NCI-H187 treated with DMSO at 0.1 percent for 48 hours (cell line): ENCODE measurements at places on chromosomes 2 and 18.

DNA sequence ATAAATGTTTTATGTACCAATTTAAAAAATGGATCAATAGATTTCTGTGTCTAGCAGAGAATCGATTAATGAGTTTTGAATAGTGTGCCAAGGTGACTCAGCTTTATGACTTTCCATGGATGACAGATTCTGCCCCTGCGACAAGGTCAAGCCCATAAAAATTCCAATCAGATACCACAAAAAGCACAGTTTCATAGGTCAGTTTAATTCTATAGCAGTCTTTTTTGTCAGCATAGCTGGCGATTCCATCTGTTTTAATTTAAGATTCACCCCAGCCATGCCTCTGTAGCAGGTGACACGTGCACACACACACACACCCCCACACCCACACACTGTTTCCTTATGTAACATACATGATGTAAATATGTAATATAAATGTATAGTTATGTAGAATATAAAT lies 28.9 kb downstream of the RAB31 start:
- DNase-seq: no peak

GRCh38 chr2:240895656-240896388 lies at the start of gene MAB21L4:
Gene MAB21L4, minus strand, starts transcription at chr2:240896156. Its CDS starts 159 bp downstream, at chr2:240895997.
- no peak for DNase-seq

- no peak for DNase-seq
Measured at GRCh38 chr2:133418671-133419070, 149.6 kb downstream of the NCKAP5 start.

GRCh38 chr2:129619471-129619870 lies 360.0 kb upstream of the RAB6C start:
- peak; percentile 48 for DNase-seq

DNA sequence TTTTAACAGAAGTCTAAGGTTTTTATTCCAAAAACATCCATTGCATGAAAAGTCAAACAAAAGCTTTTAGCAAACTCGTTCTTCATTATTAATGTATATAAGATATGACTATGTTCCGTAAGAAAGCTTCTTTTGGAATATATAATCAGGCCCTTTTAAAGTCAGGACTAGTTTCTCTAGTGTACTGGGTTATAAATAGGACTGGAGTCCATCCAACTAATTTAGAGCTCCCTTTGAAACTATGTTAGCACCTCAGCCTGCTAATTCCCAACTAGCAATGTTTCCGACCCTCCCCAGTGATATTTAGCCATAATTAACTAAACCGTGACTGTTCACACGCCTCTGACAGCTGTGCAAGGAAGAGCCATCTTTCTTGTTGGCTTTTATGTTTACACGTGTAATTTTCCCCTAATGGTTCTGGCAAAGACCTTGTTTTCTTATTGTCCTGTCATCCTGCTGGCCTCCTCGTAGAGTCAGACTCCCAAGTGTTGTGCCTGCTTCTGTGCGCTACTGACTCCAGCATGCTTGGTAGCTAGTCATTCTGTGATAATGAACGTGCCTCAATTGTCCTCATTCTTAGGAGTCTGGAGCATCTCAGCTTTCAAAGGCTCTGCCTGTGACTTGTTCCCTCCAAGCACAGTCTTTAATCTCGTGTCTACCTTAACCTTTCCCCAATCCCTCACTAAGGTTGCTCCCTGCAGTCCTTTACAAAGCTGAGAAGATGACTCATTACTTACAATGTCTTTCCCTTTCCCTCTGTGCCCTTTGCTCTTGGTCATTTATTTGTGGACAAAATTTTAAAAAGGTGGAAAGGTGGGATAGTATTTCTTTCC lies 172.2 kb upstream of the RASGRP3 start:
- no peak for DNase-seq
